ENCODE measurements at places on chromosomes 5 and 9.

DNA sequence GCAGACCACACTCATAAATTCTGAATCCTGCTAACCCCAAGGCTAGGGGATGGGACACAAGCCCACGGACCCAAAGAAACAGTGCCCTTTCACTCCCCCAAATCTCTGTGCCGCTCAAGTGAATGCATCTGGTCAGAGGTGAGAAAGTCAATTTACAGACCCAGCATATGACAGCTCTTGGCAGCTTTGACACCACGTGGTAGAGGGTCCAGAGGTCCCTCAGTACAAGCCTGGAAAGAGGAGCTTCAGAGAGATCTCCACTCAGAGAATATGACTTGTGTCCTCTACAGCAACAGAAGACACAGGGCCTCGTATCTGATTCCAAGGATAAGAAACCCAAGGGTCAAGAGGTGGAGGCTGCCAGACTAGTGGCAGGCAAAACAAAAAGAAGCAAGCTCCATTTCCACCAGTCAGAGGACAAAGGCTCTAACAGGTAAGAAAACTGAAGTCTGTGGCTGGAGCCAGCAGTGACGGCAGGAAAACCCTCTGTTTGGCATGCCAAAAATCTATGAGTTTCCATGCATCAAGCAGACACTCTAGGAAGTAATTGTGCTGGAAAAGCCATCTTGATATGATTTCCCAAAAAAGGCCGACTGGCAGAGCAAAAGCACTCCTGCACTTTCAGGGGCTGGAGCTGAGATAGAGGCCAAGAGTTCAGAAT is 138.7 kb downstream of the UGCG start:
- DNase-seq = no peak

DNA sequence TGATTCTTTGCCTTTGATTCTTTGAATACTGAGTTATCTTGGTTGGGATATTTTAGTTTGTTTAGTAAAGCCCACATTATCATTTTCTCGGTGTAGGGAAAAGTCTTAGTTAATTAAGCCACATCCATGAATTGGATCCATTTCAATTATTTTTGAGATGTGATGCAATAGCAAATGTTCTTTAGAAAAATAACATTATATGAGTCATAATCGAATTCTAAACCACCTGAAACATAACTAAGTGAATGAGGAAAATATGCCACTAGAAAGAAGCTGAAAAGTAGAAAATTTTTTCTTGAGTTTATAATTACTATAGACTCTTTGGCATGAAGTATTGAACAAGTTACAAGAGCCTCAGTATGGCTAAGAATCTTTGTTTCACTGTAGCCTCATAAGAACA is 17.5 kb upstream of the CCDC192 start:
- no peak for DNase-seq

- no peak for DNase-seq
Measured at GRCh38 chr5:181190711-181191525, 14.1 kb downstream of the TRIM7 start.

DNA sequence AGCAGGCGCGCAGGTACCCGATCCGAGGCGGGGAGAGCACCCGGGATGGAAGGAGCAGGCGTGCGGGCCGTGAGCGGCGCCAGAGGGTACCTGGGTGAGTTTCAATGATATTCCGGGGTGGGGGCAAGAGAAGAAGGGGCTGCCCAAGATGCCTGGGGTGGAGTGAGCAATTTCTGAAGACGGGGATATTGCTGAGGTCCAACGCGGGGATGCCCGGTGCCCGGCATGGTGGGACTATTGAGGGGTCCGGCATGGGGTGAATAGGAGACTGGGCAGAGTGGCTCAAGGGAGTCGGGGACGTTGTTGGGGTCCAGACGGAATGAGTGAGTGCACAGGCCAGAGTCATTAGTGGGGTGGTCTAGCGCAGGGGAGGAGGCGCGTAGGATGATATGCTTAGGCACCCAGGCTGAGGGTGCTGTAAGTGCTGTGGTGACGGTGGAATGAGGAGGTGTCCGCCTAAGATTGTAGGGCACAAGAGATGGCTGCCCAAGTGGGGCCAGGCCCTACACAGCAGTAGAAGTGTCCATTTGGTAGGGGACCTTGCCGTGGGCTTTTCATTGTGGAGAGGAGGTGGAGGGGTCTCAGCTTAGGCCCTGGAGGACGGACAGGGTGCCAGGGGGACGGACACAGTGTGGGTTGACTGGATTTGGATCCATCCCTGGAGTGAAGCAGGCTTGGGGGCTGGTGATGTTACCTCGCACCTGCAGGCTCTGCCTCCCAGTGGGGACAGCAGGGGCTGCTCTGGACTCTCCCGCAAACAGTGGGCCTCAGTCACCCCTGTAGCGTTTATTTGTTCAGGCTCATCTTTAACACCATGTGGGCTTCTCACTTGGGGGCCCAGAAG is 719 bp downstream of the MIGA2 start:
- no peak for DNase-seq

GRCh38 chr9:88749420-88749819 is 214.4 kb downstream of the NXNL2 start:
- DNase-seq = no peak

GRCh38 chr5:54533541-54534190 is 16.1 kb downstream of the SNX18 start:
- DNase-seq = no peak

GRCh38 chr5:118701791-118702190 is 286.6 kb downstream of the DTWD2 start:
- no peak for DNase-seq

DNA sequence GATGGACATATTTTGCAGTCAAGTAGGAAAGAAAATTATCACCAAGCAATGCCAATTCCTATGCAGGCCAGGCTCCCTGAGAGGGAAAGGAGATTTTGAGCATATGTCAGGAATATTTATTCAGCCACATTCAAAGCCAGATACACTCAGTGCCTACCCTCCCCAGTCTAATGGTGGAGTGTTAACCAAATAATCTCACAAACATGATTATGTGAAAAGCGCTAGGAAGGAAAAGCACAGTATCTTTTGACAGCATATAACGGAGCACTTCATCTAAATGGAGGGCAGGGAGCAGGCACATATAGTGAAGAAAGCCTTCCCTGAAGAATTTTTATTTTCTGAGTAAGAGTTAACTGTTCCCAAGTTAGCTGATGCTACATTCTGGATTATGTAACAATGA is 80.3 kb upstream of the SLC30A5 start:
- no peak for DNase-seq

- peak; percentile 51 for DNase-seq
Measured at GRCh38 chr9:92607773-92608172, 62.2 kb downstream of the IPPK start.

- DNase-seq = no peak
Measured at GRCh38 chr9:2816476-2817141, 27.3 kb downstream of the PUM3 start.

- no peak for DNase-seq
Measured at GRCh38 chr5:72232838-72233237, 87.2 kb downstream of the MRPS27 start.

- no peak for DNase-seq
Measured at GRCh38 chr9:37034305-37034937, 353 bp upstream of the PAX5 start.

DNA sequence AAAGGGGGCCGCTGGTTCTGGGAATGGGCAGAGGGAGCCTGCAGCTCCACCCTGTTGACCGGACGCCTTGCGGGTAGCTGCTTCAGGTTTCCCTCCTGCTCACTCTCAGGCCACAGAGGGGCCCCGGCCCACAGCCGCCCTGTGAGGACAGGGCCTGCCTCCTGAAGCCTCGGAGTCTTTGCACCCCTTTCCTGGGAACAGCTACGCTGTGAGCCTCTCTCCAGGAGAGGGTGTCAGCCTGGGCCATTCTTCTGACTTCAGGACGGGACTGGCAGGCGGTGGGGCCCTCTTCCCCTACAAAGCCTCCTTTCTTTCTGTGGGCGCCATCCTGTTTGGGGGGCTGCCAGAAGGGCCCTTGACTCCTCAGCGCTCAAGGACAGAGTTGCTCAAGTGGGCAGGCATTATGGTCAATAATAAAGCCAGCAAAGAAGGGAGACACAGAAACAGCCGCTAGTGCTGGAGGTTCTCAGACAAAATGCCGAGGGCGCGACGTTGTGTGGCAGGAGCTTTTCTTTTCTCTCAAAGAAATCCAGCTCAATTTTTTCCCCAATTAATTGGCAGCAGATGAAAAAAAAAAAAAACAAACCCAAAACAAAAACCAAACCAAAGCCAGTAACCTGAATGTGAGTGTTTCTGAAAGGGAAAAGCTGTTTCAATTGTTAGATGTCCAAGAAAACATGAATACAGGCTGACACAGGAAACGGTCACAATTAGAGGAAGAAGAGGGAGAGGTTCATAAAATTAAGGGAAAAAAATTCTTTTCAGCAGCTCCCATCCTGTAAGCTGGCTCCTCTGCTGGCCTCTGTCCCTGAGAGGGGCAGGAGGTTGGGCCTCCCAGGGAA is 12.8 kb upstream of the SLC25A51 start:
- no peak for DNase-seq

DNA sequence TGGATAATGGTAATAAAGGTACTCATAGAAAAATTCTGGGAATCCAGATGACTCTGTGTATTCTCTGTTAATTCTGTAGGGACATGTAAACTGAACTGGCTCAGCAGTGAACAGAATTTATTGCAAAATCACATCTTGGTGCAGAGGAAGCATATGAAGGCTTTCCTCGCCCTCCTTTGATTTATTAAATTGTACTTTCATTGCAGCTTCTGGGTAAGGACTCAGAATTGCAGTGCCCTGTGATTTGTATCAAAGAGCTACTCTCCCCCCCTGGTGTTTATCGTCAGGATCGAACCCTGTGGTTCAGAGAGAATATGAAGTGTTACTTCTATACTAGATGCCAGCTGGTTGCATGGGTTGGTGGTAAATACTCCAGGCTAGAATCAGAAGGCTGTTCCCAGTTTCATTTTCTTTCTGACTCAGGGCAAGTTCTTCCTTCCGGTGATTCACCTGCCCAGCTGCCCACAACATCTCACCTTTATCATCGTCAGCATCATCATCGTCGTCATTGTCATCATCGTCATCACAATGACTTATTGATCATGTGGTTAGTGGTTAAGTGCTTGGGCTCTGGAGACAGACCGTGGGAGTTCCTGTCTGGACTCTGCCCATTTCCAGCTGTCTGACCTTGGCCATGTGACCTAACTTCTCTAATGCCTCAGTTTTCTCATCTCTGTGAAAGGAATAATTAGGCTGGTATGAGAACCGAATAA is 238.8 kb downstream of the ARHGAP26 start:
- DNase-seq = no peak

GRCh38 chr9:79955300-79955699 is 383.5 kb downstream of the TLE4 start:
- no peak for DNase-seq

GRCh38 chr9:5375790-5376477 is 36.3 kb upstream of the RLN1 start:
- DNase-seq = no peak

GRCh38 chr5:172044631-172045314 is 38.3 kb upstream of the FBXW11 start:
- DNase-seq = no peak

- DNase-seq = no peak
Measured at GRCh38 chr5:159975462-159976019, 33.4 kb upstream of the TTC1 start.

- DNase-seq = no peak
Measured at GRCh38 chr9:133113163-133113948, 7.7 kb downstream of the RALGDS start.

DNA sequence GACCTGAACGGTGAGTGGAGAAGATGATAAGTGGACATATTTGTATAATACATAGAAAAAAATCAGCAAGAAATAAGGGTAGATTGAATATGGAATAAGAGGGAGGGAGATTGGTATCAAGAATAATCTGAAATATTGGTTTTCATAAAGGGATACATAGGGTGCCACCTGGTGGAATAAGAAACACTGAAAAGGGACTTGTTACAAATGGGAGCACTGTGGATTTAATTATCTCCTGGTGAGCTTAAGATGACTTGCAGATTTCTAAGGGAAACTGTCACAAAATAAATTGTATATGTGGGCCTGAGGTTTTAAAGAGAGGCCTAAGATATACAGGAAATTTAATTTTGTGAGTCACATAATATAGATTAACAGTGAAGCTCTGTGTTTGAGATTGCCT is 1403.5 kb upstream of the CDH18 start:
- DNase-seq = no peak

- peak; percentile 68 for DNase-seq
Measured at GRCh38 chr5:175696139-175696854, 38.4 kb downstream of the HRH2 start.

GRCh38 chr9:127494304-127494702 is 43.0 kb downstream of the LRSAM1 start:
- DNase-seq = no peak

GRCh38 chr5:38845526-38846378 is at the start of gene OSMR:
Gene OSMR (plus strand): TSS chr5:38846012. CDS start chr5:38869045, 23,033 bp downstream.
- no peak for DNase-seq

DNA sequence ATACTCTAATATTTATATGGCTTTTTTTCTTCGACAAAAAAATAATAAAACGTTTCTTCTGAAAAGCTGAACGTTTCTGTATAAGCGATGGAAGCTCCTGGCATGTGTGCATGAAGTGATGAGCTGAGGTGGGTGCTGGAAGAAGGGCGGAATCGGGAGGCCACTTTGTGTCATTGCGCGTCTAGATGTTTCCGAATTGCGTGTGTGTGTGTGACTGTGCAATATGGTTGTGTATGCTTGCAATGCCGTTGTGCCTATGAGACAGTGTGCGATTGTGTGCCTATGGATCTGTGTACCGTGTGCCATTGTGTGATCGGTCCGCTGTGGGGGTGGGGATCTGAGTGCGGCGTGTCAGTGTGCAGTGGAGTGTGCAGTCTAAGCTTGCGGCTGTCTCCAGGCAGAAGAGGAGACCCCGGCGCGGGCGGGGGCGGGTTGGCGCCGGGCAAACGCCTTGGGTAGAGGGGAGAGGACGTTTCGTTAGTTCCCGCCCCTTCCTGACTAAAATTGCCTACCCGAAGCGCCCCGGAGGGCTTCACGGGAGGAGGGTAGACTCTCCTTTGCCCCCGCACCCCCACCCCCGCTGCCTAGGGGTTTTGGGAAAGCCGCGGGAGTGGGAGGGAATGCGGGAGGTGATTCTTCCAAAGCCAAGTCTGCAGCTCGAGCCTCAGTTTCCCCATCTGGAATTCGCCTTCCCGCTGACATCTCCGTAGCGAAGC is 24.2 kb downstream of the PCDHGC5 start:
- DNase-seq = peak; percentile 20

Measured in NCI-H187 (cell line).